ENCODE measurements at places on chromosomes 6 and 20. TPM values are rescaled to one million over a fixed set of nuclear protein-coding genes. Genes with fewer than 3 reads are reported as not detected.

DNA sequence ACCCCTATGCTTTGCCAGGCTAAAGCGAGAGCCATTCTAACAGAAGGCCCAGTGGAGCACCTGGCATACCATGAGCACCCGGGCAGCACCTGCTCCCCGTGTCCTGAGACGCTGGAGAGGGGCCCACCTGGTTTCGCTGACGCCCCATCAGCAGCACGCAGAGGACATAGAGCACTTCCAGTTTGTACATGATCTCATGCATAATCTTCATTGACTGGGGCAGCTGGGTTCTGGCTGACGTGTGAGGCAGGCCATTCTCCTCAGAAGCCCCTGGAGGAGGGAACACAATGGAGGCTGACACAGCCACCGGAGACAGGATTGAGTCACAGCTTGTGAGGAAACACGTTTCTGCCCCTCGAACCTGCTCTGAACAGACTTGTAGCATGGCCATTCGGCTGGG, 65.4 kb downstream of the MYH7B start:
- no peak for DNase-seq

DNA sequence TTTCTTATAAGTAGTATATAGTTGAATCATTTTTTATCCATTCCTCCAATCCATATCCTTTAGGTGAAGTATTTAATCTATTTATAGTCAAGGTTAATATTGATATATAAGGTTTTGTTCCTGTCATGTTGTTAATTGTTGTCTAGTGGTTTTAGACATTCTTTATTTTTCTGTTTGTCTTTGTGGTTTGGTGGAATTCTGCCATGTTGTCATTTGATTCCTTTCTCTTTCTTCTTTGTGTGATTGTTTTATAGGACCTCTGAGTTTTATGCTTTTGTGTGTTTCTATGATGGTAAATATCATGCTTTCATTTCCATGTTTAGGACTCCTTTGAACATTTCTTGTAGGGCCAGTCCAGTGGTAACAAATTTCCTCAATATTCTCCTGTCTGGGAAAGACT, 450.3 kb upstream of the BTBD3 start:
- DNase-seq: no peak

DNA sequence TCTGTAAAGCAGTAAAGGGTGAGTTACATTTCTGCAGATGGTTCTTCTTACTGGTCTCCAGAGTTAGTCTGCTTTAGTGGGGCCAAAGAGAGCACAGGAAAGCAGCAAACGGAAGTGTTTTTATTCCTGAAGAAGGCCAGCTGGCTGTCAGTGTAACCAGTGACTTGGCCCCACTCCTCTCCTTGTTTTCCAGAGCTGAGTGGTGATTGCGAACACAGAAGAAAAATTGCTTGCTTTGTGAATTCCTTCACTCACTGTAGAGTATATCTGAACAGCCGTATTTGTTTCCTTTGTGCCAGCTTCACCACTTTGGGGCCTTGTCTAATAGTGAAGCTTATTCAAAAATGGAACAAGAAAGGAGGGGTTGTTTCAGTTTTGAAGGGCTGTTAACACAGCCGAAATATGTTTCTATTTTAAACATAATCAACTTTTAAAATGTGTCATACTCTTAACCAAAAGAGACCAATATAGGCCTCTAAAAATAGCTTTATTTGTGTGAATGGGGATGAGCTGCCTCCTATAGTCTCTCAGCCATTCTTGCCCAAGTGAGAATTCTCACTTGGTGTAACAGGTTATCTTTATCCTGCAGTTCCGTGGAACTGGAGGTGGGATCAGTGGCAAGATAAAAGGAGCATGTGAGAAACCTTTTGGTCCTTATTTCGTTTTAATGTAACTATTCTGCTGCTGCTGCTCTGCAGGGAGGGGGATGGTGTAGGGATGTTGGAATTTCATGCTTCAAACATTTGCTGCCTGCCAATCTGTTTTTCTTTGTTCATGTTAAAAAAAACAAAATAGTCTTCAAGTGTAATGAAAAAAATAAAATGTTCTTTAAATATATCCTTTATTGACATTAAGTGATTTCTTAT, 37.8 kb downstream of the ZC2HC1B start:
- peak; percentile 72 for DNase-seq

- DNase-seq: no peak
Measured at GRCh38 chr6:120083186-120083585, 733.6 kb upstream of the MAN1A1 start.

GRCh38 chr6:1664329-1664728, 54.6 kb downstream of the FOXC1 start:
- DNase-seq: no peak

DNA sequence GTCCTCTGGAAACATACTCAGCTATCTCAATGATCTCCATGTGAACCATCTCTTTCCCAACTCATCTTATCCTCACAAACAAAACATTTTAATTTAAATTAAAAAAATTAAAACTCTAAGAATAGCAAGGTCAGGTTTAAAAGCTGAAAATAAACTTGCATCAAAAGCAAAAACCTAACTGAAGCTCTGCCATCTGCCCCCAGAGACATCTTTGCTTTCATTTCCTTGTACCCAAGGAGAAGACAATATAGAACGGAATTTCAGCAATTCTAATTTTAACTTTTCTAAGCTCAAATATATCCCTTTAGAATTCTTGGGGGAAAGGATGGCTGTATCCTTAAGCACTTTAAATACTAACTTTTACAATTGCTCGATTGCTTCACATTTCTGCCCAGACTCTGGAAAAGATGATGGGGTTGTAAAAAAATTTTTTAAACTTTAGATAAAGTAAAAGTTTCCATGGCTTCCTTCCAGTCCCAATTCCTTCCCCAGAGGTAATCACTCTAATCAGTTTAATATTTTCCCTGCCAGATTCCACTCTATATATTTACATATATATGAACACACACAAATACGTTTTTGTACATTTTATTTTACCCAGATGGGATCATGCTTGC, 69.2 kb upstream of the SMIM29 start:
- no peak for DNase-seq

DNA sequence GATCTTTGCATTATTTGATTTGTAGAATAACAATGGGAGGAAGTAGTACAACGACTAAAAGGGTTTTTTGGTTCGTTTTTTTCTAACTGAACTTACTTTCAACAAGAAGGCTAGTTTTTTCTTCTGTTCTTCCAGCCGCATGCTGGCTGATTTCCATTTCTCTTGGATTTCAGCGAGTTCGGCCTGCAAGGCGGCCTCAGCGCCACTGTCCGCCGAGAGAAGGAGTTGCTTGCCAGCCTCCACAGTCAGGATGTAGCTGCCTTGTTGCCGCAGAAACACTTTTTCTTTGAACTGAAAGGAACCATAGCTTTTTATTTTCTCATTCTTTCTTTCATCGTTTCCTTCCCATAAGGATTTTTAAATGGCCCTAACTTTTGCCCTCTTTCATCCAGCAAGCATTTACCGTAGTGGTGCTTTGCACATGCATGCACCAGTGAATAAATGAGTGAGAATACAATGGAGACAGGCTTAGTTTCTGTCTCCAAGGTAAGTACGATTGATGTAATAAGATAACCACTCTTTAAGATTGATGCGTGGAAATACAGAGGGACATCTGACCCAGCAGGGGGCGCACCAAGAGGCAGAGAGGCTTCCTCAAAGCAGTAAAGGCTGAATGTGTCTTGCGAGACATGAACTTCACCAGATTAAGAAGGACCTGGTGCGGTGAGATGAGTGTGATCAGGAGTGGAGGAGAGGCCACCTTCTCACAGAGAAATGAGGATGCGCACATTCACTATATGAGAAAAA, 398.8 kb downstream of the ESR1 start:
- no peak for DNase-seq

GRCh38 chr20:43766385-43766784, 39.6 kb upstream of the GTSF1L start:
- DNase-seq: no peak

GRCh38 chr6:138593124-138593877, 94.0 kb upstream of the NHSL1 start:
- DNase-seq: no peak

TCF15 gene
- total RNA-seq: not detected

- DNase-seq: no peak
Measured at GRCh38 chr6:125955973-125956372, 597 bp upstream of the HINT3 start.

- DNase-seq: no peak
Measured at GRCh38 chr20:63791497-63792156, 39.4 kb downstream of the ZBTB46 start.

SNAP91 gene
- total RNA-seq: 0.50 TPM

RBM24 gene
- 0.78 TPM for total RNA-seq

RGS17 gene
- 1.2 TPM for total RNA-seq

GRCh38 chr6:53894091-53894490, 99.3 kb downstream of the LRRC1 start:
- peak; percentile 55 for DNase-seq

GRCh38 chr6:114061741-114062140, 90.8 kb upstream of the HDAC2 start:
- no peak for DNase-seq

DNA sequence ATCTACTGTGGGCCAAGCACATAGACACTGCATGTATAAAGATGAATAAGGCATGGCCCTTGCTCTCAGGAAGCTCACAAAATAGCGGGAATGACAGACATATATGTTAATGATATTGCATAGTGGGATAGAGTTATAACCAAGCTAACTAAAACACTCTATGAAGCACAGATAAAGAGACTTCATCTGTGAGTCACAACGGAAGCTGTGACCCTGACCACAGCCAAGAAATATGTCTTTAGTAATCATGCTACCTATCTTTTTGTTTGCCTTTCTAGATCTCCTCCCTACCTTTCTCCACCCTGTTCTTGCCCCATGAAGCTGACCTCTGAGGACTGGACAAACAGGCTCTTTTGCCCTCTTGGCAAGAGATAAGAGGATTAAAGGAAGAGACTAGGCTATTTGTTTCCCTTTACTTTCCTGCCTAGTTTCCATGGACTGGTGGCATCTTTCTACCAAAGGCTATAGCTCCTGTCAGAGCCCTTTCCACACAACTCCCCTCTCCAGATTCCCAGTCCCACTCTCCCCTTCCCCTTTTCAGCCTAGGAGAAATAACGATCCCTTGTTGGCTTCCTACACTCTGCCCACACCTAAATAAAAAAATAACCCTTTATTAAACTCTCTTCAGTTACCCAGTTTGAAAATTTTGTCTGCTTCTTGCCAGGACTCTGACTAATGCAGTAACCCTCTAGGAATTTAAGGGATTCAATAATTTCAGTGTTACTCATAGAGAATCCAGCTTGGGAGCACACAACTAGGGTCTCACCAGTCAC, 504.9 kb upstream of the MARCKS start:
- DNase-seq: no peak

- DNase-seq: no peak
Measured at GRCh38 chr20:34491932-34492509, 24.2 kb upstream of the DYNLRB1 start.

FAM83B gene
- total RNA-seq: 29.9 TPM

DNA sequence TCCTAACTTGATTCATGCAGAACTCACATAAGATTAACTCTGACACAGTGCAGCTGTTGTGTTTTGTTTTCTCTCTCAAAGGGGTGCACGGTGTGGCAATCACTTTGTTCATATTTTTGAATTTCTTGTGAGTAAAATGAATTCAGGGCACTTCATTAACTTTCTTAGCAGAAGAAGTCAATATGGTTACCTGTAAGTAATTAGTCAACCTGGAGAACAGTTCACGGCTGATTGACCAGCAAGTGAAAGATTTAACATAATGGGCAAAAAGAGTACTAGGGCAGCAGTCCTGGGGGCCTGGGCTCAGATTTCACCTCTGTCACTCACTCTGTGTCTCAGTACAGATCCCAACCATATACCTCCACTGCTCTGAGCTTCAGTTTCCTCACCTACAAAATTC, 102.4 kb upstream of the SPTLC3 start:
- no peak for DNase-seq

DNA sequence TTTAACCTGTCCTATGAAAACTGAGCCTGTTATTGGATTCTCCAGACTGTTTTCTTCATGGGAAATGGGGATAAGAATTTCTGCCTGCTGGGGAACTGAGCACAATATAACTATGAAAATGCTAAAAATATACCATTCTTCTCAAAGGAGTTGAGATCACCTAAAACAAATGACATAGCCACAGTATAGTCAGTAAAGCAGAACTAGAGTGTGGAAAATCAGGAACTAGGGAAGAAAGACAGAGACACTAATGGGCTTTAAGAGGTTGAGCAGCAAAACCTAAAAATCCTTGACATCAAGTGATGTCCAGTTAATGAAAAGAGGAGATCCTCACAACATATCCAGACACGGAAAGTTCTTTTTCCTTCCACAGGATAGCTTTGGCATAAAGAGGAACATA, 215.7 kb upstream of the CST7 start:
- no peak for DNase-seq

GPR63 gene
- total RNA-seq: 2.3 TPM

DNA sequence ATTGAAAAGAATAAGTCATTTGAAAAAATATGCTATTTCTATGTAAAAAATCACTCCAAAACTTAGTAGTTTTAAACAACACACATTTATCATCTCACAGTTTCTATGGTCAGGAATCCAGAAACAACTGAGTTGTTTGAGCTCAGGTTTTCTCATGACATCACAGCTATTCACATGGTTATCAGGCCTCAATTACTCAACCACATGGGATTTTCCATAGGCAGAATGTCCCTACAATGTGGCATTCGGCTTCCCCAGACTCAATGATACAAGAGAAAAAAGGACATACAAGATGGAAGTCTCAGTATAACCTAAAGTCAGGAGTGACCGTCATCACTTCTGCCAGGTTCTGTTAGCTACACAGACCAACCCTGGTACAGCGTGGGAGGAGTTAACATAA, 3.4 kb upstream of the SLC35D3 start:
- no peak for DNase-seq

- DNase-seq: no peak
Measured at GRCh38 chr6:125020385-125020784, 58.1 kb downstream of the RNF217 start.

DNA sequence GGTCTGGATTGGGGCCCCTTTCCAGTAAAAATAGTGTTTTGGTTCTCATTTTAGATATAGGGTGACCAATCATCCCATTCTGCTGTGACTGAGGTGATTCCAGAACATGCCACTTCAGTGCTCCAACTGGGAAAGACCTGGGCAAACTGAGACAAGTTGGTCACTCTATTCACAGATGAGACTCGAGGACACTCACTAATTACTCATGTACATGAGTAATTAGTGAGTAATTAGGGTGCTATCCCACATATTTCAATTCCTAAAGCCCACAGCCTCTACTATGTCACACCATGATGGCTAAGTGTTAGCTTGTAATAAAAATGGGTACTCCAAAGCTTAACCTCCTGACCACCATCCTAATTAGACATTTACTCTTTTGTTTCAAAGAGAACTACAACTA, 86.0 kb downstream of the CBLN4 start:
- DNase-seq: no peak

DNA sequence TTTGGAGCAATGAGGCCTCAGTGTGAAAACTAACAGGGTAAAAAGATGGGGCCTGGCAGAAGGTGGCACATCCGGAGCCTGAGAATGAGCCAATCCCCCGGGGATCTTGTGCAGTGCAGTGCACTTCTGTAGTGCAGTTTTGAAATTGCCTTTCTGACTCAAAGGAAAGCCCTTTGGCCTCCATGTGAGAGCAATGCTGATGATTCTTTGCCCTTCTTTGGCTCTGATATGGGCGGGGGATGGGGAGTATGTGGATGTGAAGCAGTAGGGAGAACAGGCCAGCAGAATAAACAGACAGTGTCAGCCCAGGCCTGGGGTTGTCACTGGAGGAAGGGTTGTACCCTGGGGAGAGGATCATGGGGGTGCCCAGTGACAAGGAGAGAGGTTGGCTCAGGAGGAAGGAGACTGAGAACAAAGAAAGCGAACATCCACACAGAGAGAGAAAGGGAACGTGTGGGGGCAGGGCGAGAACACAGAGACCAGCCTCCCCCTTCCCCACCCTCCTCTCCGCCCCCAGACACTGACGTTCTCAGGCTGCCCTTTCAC, 351.2 kb downstream of the CDC5L start:
- DNase-seq: no peak

ZBTB12 gene
- total RNA-seq: 1.9 TPM

Data from thyroid gland (tissue), 4 donors.